ENCODE measurements at places on chromosomes 12 and 14.

- DNase-seq = peak; percentile 18
Measured at GRCh38 chr12:56808954-56809353, 45.8 kb downstream of the HSD17B6 start.

DNA sequence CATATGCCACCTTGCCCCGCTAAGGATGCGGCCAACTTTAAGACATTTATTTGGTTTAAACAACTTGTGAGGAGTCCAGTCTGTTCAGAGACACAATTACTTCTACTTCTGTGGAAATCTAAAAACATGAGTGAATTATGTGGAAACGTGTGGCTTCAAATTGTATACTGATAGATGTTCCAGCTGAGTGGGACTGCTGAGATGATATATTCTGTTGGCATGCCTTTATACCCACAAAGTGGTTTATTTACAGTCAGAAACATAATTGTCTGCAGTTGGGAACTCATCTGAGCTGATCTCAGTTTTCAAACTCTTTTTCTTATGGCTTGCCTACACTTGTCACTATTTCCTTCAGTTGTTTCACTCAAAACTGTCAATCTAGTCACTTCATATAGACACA, 67.8 kb downstream of the FLRT2 start:
- no peak for DNase-seq

DNA sequence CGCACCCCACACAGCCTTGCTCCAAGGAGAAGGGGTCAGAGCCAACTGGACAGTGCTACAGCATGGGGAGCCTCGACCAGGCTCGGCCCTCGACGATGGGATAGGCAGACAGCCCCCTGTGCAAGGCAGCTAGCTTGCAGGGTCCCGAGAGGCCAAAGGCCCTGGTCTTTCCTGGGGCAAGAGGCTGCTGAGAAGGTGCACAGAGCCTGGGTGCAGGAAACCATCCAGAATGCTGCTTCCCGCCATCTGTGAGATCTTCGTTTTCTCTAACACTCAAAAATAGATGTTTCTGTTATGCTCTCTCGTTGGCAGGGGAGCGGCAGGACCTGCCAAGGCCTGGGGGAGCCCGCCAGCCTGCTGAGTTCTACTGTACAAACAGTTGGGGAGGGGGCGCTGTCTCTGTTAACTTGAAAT, 168.0 kb upstream of the RTL1 start:
- no peak for DNase-seq

GRCh38 chr14:100399052-100399849, 76.1 kb downstream of the SLC25A47 start:
- DNase-seq = no peak

DNA sequence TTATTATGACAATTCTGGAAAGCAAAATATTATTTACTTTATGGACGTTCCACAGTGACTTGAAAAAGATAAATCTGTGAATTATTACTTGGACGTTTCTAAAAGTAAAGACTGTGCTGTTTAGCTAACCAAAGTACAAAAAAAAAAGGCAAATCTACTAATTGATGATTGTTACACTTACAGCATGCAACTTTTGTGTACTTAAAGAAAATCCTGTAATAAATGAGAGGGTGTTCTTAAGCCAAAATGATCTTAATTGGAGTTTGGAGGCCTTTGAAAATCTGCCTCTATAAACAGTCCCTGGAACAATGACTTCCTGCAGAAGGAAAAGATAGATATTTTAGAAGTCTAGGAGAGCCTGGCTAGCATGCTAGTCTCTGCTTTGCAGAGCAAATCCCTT, 434.0 kb upstream of the SYT1 start:
- DNase-seq = no peak

DNA sequence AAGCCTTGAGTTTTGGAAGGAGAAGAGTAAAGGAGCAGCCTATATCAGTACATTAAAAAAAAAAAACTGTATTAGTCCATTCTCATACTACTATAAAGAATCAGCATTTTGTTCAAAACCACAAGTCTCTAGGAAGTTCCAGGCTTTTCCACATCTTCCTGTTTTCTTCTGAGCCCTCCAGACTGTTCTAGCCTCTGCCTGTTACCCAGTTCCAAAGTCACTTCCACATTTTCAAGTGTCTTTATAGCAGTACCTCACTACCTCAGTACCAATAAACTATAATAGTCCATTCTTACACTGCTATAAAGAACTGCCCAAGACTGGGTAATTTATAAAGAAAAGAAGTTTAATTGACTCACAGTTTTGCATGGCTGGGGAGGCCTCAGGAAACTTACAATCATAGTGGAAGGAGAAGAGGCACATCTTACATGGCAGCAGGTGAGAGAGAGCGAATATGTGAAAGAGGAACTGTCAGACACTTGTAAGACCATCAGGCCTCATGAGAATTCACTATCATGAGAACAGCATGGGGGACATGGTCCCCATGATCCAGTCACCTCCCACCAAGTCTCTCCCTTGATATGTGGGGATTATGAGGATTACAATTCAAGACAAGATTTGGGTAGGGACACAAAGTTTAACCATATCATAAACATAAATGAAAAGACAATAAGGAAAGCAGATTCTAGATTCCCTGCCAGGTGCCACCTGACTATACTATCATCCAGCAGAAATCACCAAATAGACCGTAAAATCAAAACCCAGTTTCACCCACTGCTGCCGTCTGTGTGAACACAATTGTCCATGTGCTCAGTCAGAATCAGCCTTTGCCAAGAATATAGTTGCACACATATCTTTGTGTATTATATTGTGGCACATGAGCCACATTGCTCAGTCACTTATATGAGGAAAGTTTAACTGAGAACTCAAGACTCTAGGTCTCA, 27.8 kb downstream of the TOGARAM1 start:
- DNase-seq = no peak

GRCh38 chr12:123599721-123600120, 2.2 kb upstream of the DDX55 start:
- no peak for DNase-seq

DNA sequence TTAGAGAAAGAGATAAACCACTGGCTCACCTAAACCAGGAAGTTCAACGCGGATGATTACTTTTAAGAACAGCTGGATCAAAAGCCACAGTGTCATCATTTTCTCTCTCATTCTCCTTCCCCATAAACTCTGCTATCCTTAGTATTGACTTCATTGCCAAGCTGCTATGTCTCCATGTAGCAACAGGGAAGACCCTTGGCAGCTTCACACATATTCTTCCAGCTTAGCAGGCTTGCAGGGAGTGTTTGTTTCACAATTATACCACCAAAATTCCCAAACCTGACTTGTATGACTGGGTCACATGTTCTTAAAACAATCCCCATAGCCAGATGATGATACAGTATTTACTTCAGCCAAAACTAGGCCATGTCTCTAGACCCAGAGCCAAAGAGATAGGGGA, 235.5 kb downstream of the PAWR start:
- no peak for DNase-seq

DNA sequence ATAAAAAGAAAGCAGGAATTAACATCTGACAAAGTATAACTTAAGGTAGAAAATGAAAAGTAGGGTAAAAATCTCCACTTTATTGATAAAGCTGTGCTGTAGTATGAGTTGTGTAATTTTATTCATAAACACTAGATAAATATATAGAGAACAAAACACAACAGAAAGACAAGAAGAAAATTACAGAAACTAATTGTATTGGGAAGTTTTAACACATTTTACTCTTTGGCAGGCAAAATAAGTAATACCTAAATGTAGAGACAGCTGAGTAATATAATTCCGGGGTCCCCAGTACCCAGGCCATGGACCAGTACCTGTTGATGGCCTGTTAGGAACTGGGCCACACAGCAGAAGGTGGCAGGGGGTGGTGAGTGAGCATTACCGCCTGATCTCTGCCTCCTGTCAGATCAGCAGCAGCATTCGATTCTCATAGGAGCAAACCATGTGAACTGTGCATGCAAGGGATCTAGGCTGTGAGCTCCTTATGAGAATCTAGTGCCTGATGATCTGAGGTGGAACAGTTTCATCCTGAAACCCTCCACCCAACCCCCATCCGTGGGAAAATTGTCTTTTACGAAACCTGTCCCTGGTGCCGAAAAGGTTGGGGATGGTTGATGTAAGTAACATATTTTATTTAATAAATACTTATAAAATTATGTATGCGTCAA, 84.4 kb upstream of the ETV6 start:
- no peak for DNase-seq

Measured in HFFc6 (cell line).